ENCODE measurements at places on chromosomes 7 and 10.

- no peak for DNase-seq
These were observed 214.5 kb downstream of the ETV1 start for GRCh38 chr7:13774976-13775375.

DNA sequence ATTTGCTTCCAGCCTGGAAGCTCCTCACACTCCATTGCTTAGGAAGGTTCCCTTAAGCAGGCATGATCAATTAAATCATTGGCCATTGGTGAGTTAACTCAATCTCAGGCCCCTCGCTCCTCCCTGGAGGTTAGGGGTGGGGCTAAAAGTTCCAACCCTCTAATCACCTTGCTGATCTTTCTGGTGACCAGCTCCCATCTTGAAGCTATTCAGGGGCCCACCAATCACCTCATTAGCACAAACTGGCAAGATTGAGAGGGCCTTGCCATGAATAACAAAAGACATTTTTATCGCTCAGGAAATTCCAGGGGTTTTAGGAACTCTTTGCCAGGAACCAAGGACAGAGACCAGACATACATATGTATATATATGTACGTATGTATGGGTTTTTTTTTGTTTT is 58.4 kb downstream of the AGK start:
- no peak for DNase-seq

- DNase-seq = no peak
These were observed 62.6 kb upstream of the MTPN start for GRCh38 chr7:136039577-136040345.

GRCh38 chr7:12249706-12250105 is 38.6 kb downstream of the TMEM106B start:
- DNase-seq = no peak

- no peak for DNase-seq
These were observed 220.8 kb downstream of the POLR1F start for GRCh38 chr7:19488056-19488455.

DNA sequence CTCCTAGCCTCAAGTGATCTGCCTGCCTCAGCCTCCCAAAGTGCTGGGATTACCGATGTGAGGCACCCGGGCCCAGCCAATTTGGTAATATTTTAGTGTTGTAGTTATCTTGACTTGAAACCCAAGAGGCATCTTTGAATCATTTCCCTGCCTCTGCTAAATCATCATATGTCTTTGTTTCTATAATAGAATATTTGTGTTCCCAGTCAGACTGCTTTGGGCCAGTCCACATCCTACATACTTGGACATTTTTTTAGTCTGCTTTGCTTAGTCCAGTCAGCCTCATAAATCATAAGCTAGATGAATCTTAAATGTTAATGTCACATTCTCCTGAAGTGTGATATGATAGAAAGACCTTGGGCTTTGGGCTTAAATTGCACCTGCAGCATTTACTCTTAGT is 5.9 kb downstream of the STAM start:
- no peak for DNase-seq

GRCh38 chr7:121237601-121238000 is 91.2 kb upstream of the WNT16 start:
- no peak for DNase-seq

All from activated T-helper 1 cell treated with Interleukin-2 at 50 U/mL for 16 hours (primary cell).